Activated T-helper 17 cell treated with anti-CD3 and anti-CD28 coated beads, Interleukin-2, amount 50 U/mL, for 72 hours (primary cell): ENCODE measurements at places on chromosomes 6 and 20. TPM values are rescaled to one million over a fixed set of nuclear protein-coding genes. Genes with fewer than 3 reads are reported as not detected.

The PTCHD4 gene
- not detected for total RNA-seq

The FOXS1 gene
- not detected for total RNA-seq

The CDC5L gene
- 26.0 TPM for total RNA-seq

The CRISP3 gene
- total RNA-seq, result not detected

The THBS2 gene
- not detected for total RNA-seq

The NCOA7 gene
- total RNA-seq, result 59.9 TPM

The POPDC3 gene
- 0.24 TPM for total RNA-seq

The AVP gene
- not detected for total RNA-seq

The BRD2 gene
- 281 TPM for total RNA-seq

The RAET1L gene
- not detected for total RNA-seq

The PRL gene
- not detected for total RNA-seq

The HLA-DOB gene
- 2.8 TPM for total RNA-seq

The CDKAL1 gene
- total RNA-seq, result 27.7 TPM

The BRPF3 gene
- 21.8 TPM for total RNA-seq

The BPI gene
- total RNA-seq, result not detected

The FRMD1 gene
- not detected for total RNA-seq

The ETV7 gene
- total RNA-seq, result 16.9 TPM

The RIMS1 gene
- not detected for total RNA-seq

The RFX6 gene
- total RNA-seq, result not detected

The C2 gene
- total RNA-seq, result 4.7 TPM

The PPP1R10 gene
- 85.9 TPM for total RNA-seq

The SYCP2L gene
- not detected for total RNA-seq

The SLC24A3 gene
- total RNA-seq, result not detected

The UNC5CL gene
- 6.7 TPM for total RNA-seq

The TASP1 gene
- 11.2 TPM for total RNA-seq

The CST7 gene
- 41.7 TPM for total RNA-seq

The RAET1E gene
- total RNA-seq, result 4.9 TPM

The STMND1 gene
- 0.37 TPM for total RNA-seq

The SLC22A3 gene
- total RNA-seq, result 0.11 TPM

The PACRG gene
- not detected for total RNA-seq

The MAFB gene
- total RNA-seq, result not detected

The SPTLC3 gene
- not detected for total RNA-seq

The LPIN3 gene
- 10.0 TPM for total RNA-seq

The BIRC7 gene
- not detected for total RNA-seq

The NR2E1 gene
- not detected for total RNA-seq

The PREX1 gene
- 111 TPM for total RNA-seq

The SCUBE3 gene
- total RNA-seq, result not detected

The FOXA2 gene
- not detected for total RNA-seq

The AURKA gene
- total RNA-seq, result 86.3 TPM

The TRIM15 gene
- total RNA-seq, result not detected

The ENPP1 gene
- 0.73 TPM for total RNA-seq

The FOXQ1 gene
- not detected for total RNA-seq

The RUNX2 gene
- total RNA-seq, result 30.8 TPM

The MEI4 gene
- total RNA-seq, result not detected

The REM1 gene
- total RNA-seq, result not detected

The BPIFB1 gene
- total RNA-seq, result not detected

The HLA-DOA gene
- 7.8 TPM for total RNA-seq

The CMTR1 gene
- total RNA-seq, result 51.8 TPM
